Common myeloid progenitor, CD34-positive (primary cell): ENCODE measurements at places on chromosomes 3 and 15.

GRCh38 chr3:186643493-186643892 is 3.3 kb downstream of the FETUB start:
- DNase-seq = peak; percentile 34

DNA sequence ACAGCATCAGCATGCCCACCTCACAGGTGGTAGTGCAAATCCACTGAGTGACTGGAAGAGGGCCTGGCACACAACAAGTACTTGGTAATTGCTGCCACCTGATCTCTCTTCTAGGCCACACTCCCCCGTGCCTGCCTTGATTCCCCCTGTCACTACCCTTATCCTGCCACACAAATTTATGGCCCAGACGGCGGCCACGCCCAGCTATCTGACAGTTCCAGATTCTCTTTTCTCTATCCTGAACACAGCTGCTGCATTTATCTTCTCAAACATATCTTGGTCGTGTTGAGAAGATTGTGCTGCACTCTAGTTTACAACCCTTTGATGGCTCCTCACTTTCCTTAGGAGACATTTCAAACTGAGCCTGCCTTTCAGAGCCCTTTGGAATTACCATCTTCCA is 585.2 kb downstream of the NTRK3 start:
- DNase-seq = peak; percentile 32

DNA sequence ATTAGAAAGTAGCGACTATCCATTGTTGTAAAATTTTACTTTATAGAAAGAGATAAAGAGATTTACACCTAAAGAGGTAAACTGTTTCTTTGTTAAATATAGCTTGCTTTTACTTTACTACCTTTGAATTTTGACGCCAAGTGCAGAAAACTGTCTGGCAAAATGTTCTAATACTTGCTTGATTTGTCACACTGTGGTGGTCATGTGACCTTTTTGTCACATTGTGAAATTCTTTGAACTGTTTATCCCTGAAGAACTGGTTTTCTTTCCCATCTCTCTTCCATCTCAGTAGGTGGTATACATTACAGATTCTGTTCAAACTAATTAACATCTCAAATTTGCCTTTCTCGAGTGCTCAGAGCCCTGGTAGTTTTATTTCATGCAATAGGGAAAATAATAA is 327.4 kb downstream of the NAALADL2 start:
- no peak for DNase-seq

DNA sequence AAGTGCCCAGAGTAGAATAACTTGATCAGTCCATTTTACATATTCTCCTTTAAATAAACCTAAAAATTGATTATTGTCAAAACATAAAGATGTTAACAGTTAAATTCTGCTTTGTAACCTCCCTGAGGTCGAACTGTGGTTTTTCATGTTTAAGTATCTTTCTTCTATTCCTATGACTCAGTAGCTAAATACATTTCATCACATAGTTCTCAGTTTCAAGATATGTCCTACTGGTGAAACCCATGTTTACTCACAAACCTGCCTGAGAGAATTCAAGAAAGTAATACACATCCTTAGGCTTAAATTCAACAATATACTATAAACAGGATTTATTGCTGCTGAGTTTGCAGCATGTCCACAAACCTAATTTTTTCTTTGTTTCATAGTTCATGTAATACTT is 692.9 kb downstream of the ZPLD1 start:
- DNase-seq = no peak

GRCh38 chr15:97200161-97200560 is 760.3 kb upstream of the ARRDC4 start:
- DNase-seq = no peak

- no peak for DNase-seq
Observed at GRCh38 chr3:41882956-41883355, 78.9 kb downstream of the ULK4 start.

DNA sequence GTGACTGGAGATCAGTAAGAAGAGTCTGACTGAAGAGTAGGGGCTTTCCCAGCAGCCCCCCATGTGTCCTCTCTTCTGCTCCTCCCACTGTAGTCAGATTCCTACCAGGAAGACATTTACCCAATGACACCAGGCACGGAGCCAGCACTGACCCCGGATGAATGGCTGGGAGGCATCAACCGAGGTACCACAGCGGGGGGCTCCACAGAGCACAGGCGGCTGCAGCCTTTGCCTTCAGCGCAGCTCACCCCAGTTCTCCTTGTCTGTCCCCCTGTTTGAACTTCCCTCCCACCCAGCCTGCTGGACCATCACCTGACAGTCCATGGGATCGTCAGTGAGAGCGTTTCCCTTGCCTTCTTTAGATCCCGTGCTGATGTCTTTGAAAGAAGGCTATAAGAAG is 101.6 kb downstream of the ANP32A start:
- DNase-seq = no peak

GRCh38 chr15:38682363-38682762 is 117.7 kb upstream of the RASGRP1 start:
- DNase-seq = no peak

- DNase-seq = no peak
Observed at GRCh38 chr3:37093481-37093880, 80.9 kb downstream of the LRRFIP2 start.

DNA sequence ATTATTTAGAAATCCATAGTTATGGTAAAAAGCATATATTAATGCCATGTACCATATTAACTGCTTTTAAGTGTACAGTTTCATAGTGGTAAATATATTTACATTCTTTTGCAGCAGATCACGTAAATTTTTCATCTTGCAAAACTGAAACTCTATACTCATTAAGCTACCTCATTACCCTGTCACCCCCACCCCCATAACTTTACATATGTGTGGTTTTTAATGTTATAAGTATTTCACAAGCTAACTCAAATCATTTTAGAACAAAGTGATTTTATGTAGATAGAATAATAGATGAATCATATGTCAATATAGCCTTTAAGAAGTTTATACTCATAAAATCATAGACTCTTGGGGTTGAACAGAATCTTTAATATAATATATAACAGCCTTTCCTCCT is 7.1 kb upstream of the TP63 start:
- no peak for DNase-seq

DNA sequence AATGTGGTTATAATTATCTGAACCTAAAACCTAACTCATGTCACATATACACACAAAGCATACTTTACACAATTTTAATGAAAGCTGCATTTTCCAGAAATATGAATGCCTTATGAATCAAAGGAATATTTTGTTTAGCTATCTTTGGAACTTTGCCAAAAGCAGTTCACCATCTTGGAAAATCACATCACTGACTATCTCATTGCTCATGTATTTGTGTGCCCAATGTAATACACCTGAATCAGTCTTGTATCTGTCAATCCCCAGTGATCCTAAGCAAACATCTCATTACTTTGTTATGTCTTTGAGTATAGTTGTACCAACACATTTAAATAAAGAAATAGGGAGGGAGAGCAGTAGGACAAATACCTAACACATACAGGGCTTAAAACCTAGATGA is 15.6 kb upstream of the CD47 start:
- no peak for DNase-seq

DNA sequence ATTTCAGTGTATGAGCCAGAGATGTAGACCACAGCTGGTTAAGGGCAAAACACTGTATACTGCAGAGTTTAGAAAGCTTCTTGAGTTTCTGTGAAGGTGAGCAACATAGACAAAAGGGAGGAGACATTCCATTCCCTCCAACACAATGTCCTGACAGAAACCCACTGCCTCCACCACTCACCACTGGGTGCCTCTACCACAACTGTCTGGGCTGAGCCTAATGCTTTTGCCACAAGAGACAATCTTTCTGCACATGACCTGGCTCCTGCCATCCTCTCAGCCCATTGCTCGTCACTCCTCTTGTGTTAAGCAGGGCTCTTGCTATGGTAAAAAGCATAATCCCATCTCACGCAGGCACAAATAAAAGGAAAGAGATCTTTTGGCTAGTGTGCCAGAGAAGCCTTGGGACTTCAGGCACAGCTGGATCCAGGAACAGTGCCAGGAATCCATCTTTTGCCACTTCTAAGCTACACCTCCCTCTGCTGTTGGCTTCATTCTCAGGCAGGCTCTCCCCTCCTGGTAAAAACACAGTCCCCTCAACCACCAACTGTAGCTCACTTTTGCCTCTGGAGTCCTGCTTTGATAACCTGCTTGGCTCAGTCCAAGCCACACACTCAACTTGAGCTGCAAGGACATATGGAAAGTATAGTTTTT is 140.6 kb upstream of the PRR20G start:
- DNase-seq = no peak

- no peak for DNase-seq
Observed at GRCh38 chr3:31942446-31942845, 38.6 kb downstream of the OSBPL10 start.

GRCh38 chr3:7461202-7461825 is 600.4 kb downstream of the GRM7 start:
- DNase-seq = no peak

- DNase-seq = no peak
Observed at GRCh38 chr3:65190111-65190510, 502.3 kb upstream of the ADAMTS9 start.

DNA sequence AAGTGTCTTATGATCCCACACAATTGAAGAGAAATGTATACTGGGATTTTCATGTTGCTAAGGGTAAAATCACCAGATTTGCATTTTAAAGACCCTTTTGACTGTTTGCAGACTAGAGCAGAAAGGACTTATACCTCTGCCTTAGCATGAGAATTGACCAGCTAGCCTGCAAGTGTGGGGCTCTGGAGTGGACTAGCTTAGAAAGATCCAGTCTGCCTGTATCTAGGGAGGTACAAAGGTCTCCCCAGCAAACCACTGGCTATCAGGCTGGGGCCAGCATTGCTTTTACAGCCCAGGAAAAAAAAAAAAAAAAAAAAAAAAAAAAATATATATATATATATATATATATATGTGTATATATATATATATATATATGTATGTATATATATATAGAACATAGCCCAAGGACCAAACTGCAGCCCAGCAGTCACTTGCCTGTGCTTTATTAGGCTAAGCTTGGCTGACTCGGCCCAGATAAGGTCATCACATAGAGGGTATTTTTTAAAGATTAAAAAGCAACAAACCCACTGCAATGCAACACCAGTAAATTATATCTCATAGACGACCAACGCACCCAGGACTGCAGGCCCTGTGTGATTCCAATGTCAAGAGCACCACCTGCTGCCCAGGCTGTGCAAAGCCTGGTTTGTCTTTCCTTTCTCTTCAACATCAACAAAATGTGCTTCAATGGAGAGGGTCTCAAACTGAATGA is 63.7 kb downstream of the DCLK3 start:
- DNase-seq = peak; percentile 75

DNA sequence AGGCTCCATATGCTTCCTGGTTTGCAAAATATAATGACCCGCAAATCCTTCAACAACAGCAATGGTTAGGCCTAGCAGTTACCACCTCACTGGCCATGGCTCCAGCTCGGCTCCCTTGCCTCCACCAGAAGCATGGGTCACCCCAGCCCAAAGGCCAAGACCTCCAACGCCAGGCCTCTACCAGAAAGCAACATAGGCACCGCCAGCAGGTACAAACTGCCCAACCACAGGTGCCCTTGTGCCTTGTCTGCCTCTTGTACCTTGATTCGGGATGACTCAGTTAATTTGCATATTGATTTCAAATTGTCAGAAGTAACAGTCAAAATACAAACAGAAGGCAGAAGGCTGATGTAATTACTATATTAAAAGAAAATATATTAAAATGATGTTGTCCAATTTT is 124.7 kb downstream of the IL5RA start:
- no peak for DNase-seq
